Mesenteric fat pad (tissue), 1 donor: ENCODE measurements at places on chromosomes 5 and 9.

DNA sequence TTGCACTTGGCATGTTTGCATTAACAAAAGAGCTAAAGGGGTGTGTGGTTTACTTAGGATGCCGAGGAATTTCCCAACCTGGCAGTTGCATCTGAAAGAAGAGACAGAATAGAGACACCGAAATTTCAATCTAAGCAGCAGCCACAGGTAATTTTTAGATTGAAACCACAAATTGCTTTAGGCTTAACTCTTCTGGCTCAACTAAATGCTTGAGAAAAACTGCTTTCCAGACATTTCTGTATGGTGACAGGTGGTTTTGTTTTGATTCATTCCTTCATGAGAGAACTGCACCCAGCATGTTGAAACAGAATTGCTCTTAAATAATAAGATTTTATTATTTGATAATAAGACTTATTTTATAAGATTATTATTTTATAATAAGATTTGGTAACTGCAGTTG is 21.5 kb downstream of the SECISBP2 start:
- no peak for DNase-seq

DNA sequence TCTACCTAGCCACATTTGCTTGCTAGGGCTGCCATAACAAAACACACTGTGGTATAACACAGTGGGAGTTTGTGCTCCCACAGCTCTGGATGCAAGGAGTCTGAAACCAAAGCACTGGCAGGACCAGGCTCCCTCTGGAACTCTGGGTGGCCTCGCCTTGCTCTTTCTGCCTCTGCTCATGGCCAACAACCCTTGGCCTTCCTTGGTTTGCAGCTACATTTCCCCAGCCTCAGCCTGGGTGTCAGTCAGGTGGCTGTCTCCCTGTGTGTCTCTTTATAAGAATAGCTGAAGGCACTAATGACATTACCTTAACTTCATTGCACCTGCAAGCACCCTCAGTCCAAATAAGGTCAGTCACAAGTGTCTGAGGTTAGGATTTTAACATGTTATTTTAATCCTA is 101.0 kb upstream of the IRX2 start:
- no peak for DNase-seq

DNA sequence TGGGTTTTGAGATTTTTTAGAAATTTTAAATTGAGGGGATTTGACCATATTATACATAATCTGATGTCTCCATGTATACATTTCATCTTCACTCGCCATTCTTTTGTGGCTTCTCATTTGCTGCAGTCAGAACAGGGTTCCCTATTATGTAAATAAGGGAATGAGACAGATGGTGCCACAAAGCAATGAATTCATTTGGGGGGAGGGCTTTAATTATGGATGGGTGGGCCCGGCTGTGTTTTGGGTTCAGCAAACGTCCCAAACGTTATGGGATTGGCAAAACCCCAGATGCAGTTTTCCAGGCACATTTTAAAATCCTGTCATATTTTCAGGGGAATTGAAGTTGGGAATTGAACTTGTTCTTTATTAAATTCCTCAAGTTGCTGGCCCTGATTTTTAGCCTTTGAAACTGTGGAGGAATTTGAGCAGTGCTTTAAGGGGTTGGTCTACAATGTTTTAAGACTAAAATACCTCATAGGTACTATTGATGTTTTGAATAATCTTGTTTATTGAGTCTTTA is 558.5 kb upstream of the ZNF462 start:
- DNase-seq = no peak

DNA sequence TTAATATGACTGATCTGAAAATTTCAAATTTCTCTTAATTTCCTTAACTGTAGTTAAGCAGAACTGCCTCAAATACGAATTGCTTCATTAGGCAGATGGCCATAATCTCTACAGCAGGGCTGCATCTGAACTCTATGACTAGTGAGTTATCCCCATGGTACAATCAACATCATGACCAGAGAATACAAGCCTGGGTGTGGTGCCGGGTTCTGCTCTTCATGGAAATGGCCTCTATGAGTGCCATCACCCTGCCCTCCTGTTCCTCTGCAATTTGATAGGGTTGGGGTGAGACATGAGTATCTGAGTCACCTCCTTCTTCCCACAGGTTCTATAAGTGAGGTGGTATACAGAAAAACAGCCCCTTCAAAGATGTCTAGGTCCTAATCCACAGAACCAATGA is 235.9 kb downstream of the AP3B1 start:
- no peak for DNase-seq

DNA sequence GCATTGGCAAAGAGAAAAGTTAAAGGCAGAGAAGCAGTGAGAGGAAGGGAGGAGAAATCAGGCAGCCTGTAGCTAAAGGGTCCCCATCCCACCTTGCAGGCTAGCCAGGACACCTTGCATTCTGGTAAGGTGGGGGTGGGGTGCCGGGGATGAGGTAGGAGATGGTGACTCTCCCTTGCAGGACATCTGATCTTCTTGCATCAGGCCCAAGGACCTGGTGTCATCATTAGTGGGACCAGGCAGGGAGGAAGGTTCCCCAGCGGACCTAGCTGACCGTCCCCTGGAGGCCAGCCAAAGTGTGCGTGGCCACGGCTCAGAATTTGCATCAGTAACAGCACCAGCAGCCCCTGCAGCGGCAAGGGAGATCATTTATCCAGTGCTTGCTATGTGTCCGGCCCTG is 21.7 kb upstream of the CYSTM1 start:
- no peak for DNase-seq

- DNase-seq = no peak
These were observed 5.1 kb upstream of the GNPDA1 start for GRCh38 chr5:142017832-142018427.

GRCh38 chr9:92961627-92962302 is 14.4 kb downstream of the FGD3 start:
- peak; percentile 64 for DNase-seq

DNA sequence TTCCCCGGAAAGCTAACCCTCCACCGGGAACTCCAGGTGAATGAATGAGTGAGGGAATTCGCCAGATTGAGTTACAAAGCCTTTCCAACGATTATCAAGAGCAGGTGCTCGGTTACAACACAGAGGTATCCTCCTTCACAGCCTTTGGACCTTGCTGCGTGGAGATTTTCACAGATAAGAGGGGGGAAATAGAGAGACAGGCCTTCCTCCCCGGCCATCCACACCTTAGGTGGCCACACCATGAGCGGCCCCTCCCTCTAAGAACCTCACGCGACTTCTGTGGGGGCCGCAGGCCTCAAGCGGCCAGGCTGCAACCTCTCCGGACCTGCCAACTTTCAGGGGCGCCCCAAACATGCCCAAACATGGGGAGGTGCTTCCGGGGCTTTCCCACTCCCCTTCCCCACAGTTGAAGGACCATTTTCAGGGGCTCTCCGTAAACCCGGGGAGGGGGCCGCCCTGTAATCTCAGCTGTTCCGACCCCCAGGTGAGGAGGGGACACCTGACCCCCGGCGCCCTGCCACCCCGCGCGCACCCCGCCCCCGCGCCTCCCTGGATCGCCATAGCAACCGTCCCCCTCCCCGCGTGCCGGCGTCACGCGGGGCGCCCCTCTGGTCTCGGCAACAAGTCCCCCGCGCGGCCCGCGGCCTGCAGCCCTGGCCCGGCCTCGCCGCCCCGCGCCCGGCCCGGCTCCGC is 603 bp downstream of the DENND1A start:
- DNase-seq = no peak
